ENCODE measurements at places on chromosomes 16 and 17. TPM values are rescaled to one million over a fixed set of nuclear protein-coding genes. Genes with fewer than 3 reads are reported as not detected.

GRCh38 chr17:10053782-10054540 lies 144.4 kb downstream of the GAS7 start:
- DNase-seq, result no peak

GRCh38 chr16:22190081-22190775 lies 15.8 kb upstream of the EEF2K start:
- peak; percentile 87 for DNase-seq

GRCh38 chr17:58339755-58340404 lies 11.3 kb upstream of the TSPOAP1 start:
- no peak for DNase-seq

DNA sequence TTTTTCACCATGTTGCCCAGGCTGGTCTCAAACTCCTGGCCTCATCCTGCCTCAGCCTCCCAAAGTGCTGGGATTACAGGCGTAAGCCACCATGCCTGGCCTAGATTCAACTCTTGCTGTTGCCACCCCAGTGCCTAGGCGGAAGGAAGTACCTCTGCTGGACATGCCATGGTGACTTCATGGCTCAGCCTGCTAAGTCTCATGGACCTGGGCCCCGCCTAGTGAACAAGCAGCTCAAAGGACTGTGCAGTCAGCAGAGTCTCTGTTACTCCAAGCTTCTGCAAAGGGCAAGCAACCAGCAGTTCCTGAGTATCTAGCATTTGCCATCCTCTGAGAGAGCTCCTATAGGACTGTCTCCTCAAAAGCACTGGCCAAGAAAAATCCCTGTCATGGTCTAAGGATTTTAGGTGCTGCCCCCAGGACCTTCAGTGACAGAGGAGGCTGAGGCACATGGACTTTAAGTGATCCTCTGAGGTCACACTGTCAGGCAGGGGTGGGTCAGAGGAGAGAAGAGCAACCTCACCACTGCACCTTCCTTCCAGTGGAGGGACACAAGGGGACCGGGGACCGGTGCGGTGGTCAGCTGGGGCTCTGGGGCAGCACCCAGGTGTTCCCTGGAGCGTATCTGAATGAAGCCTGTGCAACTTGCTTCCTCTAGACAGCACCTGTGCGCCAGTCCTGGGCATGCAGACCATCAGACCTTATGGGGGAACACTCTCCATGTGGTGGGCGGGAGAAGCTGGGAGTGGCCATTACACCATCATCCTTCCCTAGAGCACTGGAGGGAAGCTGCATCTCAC lies 71.3 kb downstream of the IL21R start:
- DNase-seq, result no peak

- no peak for DNase-seq
These were observed 7.4 kb upstream of the ZNF469 start for GRCh38 chr16:88375236-88375975.

DNA sequence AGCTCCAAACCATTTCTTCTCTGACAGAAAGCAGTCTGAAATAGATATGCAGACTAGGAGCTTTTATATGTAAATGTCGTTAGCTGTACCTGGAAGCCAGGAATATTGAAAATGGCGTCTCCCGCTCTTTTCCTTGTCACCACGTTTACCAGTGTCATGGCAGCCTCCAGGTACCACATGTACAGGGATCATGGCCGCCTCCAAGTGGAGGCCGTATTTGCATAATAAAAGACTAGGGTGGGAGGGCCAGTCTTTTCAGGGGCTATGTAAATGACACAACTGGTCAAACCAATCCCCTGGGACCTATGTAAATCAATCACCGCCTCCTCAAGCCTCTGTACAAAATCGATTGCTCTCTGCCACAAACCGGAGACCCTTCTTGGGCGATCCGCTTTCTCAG lies 54.3 kb downstream of the MYOCD start:
- no peak for DNase-seq

GRCh38 chr16:48235556-48236136 lies 8.5 kb upstream of the LONP2 start:
- no peak for DNase-seq

DNA sequence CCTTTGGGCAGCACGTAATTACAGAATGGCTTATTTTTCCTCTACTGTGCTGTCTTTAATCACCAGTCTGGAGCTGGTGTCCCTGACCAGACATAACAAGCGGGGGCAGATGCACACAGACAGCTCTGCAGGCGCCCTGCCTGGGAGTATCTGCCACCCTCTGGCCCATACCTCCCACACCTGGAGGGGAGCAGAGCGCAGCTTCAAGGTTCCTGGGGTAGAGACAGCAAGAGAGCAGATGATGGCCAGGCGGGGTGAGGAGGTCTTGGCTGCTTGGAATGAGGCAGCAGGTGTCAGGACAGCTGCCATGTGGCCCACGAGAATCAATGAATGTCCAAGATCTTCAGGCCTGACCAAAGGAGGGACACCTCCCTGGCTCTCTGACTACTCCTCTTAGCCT lies 23.8 kb downstream of the TMEM94 start:
- DNase-seq, result no peak

DNA sequence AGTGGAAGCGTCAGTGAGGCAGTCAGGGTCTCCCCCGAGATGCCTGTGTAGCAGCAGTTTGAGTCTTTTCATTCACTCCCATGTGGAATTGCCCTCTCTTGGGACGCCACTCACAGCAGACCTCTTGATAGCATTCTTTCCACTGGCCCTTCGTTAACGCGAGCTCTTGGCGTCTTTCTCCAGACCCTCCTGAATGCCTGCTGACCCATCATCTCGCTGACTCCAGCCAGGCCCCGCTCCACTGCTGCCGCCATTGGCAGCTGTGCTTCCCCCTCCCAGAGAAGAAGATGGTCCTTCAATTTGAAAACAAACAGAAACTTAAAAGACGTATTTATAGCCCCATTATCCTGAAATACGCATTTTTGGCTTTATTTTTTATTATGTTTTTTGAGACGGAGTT lies 63.1 kb downstream of the SEC14L1 start:
- DNase-seq, result no peak

DNA sequence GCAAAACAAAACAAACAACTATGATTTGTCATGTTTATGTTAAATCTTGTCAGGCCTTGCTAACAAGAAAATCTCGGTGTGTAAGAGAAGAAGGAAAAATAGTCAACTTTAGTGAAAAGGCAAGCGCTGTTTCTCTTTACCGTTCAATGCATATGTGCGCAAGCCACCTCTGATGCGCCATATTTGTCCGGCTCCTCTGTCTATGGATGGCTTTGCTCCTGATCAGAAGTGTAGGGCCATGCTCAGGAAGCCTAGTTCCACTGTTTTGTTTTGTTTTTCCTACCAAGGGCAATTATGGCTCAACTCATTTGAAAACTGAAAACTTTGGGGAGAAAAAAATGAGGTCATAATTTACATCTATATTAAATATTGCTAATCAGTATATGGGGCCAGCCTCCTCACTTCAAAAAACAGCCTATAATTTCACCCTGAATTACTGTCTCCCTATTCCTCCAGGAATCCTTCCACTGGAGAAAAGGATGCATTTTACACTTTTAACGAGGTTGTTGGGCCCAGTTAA lies 4.5 kb downstream of the MAF start:
- no peak for DNase-seq

GRCh38 chr17:81348097-81349055 lies 46.9 kb upstream of the BAHCC1 start:
- DNase-seq, result no peak

GRCh38 chr17:6588165-6588564 lies 31.8 kb upstream of the PITPNM3 start:
- no peak for DNase-seq

Gene HELZ
- 37.1 TPM for total RNA-seq

Gene OR4D2
- total RNA-seq, result not detected
